ENCODE measurements at places on chromosomes 5 and 9. TPM values are rescaled to one million over a fixed set of nuclear protein-coding genes. Genes with fewer than 3 reads are reported as not detected.

The ST6GALNAC6 gene
- polyA plus RNA-seq = 45.1 TPM

The S1PR3 gene
- polyA plus RNA-seq = 64.2 TPM

The SPTAN1 gene
- 304 TPM for polyA plus RNA-seq

The NRARP gene
- polyA plus RNA-seq = 10.1 TPM

The IQGAP2 gene
- polyA plus RNA-seq = 97.7 TPM

The TEX48 gene
- polyA plus RNA-seq = not detected

The PRR16 gene
- 6.1 TPM for polyA plus RNA-seq

The LPCAT1 gene
- polyA plus RNA-seq = 48.9 TPM

The PCSK5 gene
- polyA plus RNA-seq = 13.9 TPM

The TPRN gene
- 14.3 TPM for polyA plus RNA-seq

The ECSCR gene
- polyA plus RNA-seq = 25.8 TPM

The COMMD10 gene
- polyA plus RNA-seq = 66.5 TPM

The IRX1 gene
- 30.0 TPM for polyA plus RNA-seq

The CSF1R gene
- polyA plus RNA-seq = 15.2 TPM

The PAPPA gene
- polyA plus RNA-seq = 4.1 TPM

The STOM gene
- polyA plus RNA-seq = 77.3 TPM

The TTC33 gene
- 37.4 TPM for polyA plus RNA-seq

The SPATA31A3 gene
- not detected for polyA plus RNA-seq

The UBAP2 gene
- 36.2 TPM for polyA plus RNA-seq

The SPINK7 gene
- polyA plus RNA-seq = 0.25 TPM

The IL13 gene
- polyA plus RNA-seq = 0.14 TPM

The NMUR2 gene
- polyA plus RNA-seq = 0.12 TPM

The MLANA gene
- polyA plus RNA-seq = 0.61 TPM

The OR13F1 gene
- polyA plus RNA-seq = not detected
